Stimulated activated CD4-positive, alpha-beta T cell treated with anti-CD3 and anti-CD28 coated beads, Interleukin-15, amount 100 ng/mL, for 24 hours (primary cell): ENCODE measurements at places on chromosomes 12 and 14.

DNA sequence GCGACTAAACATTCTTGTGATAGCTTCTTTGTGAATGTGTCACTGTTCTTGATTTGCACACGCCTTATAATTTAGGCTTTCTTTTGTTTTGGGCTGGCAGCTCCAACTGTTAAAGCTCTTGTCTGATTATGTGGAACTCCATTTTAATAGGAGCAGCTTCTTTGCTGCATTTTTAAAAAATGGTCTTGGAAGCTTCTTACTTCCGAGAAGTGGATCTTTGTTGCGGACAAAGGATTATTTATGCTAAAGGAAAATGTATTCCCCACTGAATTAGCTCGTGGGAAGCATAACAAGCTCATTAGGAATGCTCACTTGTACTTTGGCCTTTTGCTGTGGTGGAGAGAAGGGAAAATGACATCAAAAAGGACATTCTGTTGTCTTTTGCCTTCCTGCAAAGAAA, 20.0 kb downstream of the GAS2L3 start:
- DNase-seq: no peak

- DNase-seq: no peak
Observed at GRCh38 chr12:124884587-124885438, 21.1 kb upstream of the SCARB1 start.

DNA sequence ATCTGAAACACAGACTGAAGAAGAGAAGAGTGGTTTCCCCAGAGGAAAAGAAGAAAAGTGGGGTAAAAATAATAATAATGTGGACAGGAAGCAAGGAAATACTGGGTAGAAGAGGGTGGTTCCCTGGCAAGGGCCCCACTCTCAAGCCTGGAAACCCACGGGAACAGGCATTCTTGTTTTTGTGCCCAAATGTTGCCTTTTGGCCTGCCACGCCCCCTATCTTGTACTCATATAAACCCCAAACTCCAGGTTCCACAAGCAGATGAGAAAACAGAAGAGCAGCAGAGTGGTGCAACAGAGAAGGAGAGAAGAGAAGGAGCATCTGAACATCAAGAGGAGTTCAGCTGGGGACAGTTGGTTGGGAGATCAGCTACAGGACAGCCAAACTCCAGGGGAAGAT, 51.2 kb downstream of the NDUFA12 start:
- no peak for DNase-seq

DNA sequence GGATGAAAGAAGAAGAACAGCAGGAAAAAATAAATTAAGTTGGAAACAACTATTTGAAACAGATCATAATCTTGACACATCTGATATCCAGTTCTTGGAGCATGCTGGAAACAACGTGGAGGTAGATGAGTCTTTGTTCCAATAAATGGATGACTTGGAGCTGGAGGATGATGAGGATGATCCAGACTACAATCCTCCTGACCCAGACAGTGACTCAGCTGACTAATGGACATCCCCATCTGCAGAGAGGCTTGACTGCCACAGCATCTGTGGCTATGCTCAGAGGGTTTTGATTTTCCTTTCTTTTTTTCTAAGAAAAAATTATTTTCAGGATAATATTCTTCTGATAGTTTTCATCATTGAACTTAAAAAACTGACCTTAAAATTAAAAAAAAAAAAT, 6.2 kb upstream of the ZDHHC17 start:
- no peak for DNase-seq

DNA sequence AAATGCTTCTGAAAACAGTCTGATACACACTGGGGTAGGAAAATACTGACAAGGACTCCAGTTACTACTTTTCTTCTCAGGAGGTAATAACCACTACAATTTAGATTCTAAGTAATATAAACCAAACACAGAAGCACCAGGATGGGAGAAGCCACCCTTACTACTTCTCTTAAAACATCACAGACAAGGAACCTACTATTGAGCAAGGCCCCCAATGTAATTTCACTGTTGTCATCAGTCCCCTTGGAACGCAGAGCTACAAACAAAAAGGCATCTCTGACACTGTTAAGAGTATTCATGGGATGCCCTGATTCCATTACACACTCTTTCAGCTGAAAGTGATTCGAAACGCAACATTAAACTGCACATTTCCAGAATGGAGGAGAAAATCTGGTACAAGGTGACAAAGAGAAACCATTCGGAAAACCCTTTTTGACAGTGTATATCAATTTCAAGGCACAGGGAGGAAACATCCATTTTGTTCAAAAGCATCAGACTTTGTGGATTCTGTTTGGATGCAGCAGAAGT, 185.9 kb downstream of the PPM1H start:
- DNase-seq: no peak

DNA sequence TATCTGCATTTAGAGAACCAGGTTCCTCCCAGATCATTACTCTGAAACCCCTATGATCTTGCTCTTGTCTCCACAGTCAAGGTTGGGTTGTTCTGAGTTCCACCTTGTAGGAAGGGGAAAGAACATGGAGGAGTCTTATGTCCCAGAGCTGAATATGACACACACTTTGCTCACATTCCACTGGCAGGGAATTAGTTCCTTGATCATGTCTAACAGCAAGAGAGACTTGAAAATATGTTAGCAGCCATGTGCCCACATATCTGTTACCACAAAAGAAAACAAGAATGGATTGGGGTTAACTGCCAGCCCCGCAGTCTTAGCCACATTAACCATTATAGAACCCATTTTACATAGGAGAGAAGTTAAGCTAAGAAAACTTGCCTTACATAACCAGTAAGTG, 71.1 kb upstream of the MDM1 start:
- DNase-seq: no peak

GRCh38 chr12:95298916-95299315, 81.3 kb downstream of the VEZT start:
- DNase-seq: no peak

DNA sequence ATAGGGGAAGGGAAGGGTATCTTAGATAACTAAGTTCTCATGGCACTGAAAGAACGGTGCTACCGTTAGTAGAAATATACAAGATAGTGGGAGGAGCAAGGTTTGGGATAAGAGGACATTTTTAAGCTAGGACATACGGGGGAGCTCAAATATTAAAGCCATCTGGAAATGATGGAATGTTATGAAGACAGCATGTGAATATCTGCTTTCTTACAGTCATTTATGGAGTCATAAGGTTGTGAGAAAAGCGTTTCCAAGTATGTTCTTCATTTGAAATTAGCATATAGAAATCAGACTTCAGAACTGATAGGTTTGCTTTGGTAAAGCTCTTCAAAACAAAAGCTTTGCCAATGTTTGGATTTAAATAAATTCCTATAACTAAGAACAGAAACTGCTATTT, 62.3 kb downstream of the OTOGL start:
- no peak for DNase-seq

GRCh38 chr12:16785953-16786352, 180.0 kb upstream of the LMO3 start:
- DNase-seq: no peak

GRCh38 chr12:124686370-124687173, 119.2 kb upstream of the NCOR2 start:
- no peak for DNase-seq

DNA sequence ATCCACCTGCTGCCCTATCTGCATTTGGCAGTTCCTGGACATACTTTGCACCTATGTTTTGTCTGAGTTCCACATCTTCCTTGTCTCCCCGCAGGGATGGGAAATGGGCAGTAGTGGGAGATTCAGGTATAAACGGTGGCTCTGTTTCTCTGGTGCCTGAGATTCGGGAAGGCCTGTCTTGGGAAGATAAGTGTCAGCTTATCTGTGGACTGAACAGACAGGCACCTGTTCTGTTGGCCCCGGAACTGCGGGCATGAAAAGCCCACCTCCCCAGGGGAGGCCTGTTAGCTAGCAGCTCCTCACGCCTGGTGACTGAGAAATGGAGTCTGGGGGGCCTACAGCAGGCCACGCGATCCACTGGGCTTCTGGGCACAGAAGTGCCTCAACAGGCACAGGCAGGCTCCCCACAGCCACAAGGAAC, 5.8 kb downstream of the PHB2 start:
- no peak for DNase-seq

DNA sequence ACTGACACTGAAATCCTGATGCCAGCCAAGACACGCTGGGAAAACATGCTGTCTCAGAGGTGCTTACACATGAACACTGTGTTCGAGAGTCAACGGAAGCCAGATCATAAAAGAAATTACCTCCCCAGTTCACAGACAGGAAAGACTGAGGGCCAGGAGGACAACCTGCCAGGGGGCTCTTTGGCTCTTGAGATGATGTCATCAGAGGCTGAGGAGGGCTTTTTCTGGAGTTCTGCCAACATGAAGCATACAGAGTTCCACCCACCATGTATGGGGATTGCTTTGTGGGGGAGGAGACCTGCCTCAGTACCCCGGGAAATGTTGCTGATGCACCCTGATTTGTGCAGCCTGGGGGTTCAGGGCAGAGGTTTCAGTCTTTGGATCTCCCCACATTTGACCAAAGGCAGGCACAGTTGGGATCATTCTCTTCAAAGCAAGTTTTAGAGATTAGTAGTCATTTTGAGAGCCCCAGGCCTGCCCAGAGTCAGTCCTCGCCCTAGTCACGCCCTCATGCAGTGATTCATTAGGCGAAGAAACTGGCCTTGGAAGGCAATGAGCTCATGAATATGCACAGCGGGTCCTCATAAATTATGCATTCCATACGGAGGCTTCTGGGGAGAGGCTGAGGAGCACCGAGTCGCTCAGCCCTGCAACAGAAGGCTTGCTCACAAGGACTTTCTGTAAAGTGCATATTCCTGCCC, 34.9 kb upstream of the EML1 start:
- no peak for DNase-seq

GRCh38 chr12:120404271-120404670, 33.6 kb upstream of the COX6A1 start:
- DNase-seq: no peak

- DNase-seq: no peak
Observed at GRCh38 chr12:14153803-14154202, 172.4 kb upstream of the GRIN2B start.
